Germinal center (tissue), 1 donor: ENCODE measurements at places on chromosomes 6 and 20.

- peak; percentile 5 for DNase-seq
Observed at GRCh38 chr6:145929037-145929633, 35.0 kb downstream of the SHPRH start.

- DNase-seq = no peak
Observed at GRCh38 chr20:7828437-7828836, 111.8 kb downstream of the HAO1 start.

DNA sequence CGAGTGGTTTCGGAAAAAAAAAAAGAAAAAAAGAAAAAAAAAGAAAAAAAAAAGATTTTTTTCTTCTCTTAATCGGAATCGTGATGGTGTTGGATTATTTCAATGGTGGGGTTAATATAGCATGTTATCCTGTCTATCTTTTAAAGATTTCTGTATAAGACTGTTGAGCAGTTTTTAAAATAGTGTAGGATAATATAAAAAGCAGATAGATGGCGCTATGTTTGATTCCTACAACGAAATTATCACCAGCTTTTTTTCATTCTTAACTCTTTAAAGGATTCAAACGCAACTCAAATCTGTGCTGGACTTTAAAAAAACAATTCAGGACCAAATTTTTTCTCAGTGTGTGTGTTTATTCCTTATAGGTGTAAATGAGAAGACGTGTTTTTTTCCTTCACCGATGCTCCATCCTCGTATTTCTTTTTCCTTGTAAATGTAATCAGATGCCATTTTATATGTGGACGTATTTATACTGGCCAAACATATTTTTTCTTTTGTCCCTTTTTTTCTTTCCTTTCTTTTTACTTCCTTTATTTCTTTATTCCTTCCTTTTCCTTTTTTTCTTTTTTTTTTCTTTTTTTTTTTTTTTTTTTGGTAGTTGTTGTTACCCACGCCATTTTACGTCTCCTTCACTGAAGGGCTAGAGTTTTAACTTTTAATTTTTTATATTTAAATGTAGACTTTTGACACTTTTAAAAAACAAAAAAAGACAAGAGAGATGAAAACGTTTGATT lies 3.6 kb downstream of the SOX4 start:
- peak; percentile 31 for DNase-seq

GRCh38 chr6:71012866-71013469 lies 56.1 kb upstream of the B3GAT2 start:
- peak; percentile 63 for DNase-seq

DNA sequence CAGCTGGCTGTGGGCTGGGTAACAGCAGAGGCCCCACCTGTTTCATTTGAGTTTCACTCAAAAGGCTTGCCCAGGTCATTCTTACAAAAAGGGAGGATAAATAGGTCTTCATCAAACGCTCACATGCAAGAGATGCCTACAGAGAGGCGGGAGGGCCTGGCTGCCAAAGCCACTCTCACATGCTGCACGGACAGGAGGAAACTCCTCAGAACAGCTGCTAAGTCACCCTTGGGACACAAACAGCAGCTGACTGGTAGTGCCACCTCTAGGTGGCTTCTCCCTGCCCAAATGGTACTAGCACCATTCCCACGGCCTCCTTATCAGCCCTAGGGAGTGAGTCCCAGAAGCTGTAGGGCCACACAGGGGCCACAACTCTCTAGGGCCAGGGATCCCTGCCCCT lies 23.8 kb downstream of the SLC22A23 start:
- no peak for DNase-seq

DNA sequence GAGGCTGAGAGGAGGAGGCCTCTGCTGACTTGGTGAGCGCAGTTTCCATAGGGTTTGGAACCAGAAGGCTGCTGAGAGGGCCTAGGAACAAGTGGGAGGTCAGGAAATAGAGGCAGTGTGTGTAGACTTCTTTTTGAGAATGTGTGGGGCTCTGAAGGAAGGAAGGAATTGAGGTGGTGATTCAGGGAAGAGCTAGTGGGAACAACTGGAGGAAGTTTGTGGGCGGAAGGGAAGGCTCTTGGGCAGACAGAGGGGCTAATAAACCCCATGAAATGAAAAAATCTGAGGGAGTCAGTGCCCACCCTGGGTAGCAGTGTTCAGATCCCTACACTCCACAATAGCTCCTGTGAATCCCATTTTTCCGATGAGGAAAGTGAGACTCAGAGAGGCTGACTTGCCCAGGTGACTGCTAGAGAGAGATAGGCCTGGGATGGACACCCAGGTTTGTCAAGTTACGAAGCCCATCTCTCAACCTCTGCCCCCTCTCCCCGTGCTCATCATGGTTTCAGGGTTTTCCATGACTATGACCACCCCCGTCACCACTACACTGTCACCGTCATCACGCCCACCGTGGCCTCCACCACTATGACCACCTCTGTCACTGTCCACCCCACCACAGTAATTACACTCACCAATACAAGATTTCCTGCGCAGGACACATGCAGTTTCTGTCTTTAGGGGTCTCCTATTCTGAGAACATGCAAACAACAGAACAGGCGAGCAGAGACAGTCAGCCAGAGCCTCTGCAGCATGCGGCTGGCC lies 106.4 kb downstream of the MRPL14 start:
- DNase-seq = no peak

GRCh38 chr6:39082310-39082709 lies 32.7 kb downstream of the SAYSD1 start:
- no peak for DNase-seq

DNA sequence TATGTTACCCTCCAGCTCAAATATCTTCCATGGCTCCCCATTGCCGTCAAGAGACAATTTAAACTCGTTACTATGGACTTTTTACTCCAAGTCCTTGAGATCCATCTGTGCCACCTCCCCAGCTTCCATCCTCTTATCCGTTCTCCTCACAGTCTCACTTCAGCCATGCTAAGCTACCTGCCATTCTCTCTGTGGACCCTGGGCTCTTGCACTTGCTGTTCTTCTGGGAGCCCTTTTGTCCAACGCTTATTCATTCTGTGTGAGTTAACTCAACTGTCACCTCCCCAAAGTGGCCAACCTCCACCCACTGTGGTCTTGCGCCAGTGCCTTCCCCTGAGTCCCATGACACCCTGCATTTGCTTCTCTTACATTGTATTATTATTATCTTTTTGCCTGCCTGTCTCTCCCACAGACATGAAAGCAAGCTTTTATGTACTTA lies 132.4 kb downstream of the BCAS1 start:
- DNase-seq = no peak

- no peak for DNase-seq
Observed at GRCh38 chr20:58019027-58019849, 209.2 kb downstream of the ANKRD60 start.

DNA sequence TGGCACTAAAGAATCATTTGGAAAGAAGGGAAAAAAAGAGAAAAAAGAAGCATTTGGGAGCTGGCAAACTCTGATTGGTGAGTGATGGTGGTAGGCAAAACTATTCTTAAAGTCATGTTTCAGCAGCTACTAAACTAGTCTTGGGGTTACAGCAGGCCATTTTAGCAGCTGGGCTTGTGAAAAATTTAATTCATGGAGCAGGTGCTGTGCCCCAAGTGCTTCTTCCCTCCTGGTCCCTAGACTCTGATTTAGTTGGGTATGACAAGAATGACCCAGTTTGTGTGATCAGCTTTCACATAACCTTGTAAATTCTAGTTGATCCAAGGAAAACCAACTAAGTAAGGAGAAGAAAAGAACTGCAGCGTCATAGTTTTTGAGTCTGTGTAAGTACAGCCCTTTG lies 1.1 kb upstream of the ASIP start:
- no peak for DNase-seq

DNA sequence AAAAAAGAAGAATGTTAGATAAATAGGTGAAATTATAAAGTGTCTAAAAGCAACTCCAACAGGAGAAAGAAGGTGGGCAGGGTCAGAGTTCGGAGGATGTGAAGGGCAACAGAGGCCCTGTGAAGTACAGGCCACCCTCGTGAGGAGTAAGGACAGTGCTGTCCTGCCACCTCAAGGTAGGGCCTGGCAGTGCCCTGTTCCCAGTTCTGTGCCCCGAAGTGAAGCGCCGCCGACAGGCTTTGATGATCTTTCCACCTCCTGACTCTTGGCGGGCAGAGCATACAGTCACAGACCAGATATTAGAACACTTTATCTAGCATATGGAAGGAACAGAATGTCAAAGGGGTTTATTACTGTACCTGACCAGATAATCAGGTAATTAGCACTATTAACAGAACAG lies 75.8 kb downstream of the GJA10 start:
- no peak for DNase-seq

DNA sequence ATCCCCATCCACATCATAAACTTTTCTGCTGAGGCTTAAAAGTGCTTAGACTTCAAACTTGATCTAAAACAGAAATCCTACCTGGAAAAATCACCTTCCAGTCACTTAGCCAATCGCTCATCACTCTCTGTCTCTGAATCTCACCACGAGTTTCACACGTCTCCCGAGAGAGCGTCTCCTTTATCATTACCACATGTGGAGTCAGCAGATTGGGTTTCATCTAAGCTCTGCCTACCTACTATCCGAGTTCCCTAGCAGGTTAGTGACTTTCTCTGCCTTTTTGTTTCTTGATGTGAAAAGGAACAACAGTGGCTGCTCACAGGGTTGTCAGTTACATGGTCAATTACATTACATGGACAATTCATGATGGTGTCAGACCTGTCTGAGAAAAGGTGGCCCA lies 286.2 kb downstream of the ESR1 start:
- no peak for DNase-seq

DNA sequence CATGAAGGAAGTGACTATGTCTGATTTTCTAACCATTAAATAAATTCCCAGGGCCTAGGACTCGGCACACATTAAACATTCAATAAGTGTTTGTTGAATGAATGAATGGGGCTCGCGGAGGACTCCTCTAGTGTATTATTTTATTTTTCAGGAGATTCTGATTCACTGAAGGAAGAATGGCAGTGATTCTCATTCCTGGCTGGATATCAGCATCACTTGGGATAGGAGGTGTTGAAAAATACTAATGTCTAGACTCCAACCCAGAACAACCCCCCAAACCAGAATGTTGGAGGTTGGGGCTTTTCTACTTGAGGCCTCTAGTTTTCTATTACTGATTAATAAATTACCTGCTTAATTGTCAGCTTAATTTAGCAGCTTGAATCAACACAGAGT lies 195.4 kb downstream of the BTBD3 start:
- DNase-seq = no peak

DNA sequence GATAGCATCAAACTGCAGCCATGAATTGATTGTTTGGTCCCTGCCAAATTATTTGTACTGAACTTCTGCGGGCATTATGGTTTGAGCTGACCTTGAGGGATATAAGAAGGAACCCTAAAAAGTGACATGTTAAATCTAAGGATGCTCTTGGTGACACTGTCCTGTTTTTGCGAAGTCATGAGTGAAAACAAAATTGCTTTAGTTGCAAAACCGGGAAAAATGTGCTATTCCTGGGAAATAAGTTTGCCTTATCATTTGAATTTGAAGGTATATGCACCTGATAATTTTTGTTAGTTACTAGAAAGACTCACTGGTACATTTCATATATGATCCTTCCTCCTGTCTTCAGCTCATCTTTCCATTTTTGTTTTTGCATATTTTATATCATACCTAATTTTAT lies 7.8 kb downstream of the KIAA0408 start:
- no peak for DNase-seq

- DNase-seq = no peak
Observed at GRCh38 chr6:112279031-112279935, 24.9 kb upstream of the LAMA4 start.

DNA sequence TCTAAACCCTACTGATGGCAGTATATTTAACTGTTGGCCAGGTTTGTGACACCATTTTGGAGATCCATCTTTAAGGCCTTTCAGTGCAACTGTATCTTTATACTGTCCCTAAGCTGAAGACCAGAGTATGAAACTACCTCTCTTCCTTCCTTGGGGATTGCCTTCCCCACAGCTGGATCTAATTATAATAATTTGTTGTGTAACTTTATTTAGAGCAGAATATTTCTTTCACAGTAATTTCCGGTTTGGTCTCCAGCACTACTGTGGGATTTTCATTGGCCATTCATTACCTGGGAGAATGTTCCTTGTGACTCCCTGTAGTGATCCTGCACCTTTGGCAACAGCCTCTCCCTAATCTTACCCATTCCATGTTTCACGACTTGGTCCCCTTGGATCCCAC lies 75.2 kb downstream of the AKAP7 start:
- DNase-seq = no peak

GRCh38 chr6:67916399-67916798 lies 718.7 kb upstream of the ADGRB3 start:
- DNase-seq = no peak

DNA sequence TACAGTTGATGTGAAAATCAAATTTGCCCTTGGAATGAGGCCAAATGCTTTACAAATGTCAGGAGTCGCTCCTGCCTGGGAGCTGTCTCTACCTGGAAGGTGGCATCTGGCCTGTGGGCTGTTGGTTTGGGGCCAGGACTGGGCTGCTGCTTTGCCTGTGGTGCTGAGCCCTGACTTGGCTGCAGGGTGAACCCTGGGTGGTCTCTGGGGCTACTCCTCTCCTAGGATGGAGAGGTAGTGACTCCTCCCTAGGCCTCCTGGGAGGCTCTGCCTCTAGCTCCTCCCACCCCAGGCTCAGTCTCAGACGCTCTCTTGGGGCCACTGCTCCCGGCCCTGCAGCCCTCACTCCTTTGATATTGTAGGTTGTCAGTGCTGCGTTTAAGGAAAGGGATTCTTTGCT lies 47.5 kb downstream of the EFCAB8 start:
- DNase-seq = no peak

GRCh38 chr6:116144605-116145004 lies 18.7 kb upstream of the COL10A1 start:
- no peak for DNase-seq

DNA sequence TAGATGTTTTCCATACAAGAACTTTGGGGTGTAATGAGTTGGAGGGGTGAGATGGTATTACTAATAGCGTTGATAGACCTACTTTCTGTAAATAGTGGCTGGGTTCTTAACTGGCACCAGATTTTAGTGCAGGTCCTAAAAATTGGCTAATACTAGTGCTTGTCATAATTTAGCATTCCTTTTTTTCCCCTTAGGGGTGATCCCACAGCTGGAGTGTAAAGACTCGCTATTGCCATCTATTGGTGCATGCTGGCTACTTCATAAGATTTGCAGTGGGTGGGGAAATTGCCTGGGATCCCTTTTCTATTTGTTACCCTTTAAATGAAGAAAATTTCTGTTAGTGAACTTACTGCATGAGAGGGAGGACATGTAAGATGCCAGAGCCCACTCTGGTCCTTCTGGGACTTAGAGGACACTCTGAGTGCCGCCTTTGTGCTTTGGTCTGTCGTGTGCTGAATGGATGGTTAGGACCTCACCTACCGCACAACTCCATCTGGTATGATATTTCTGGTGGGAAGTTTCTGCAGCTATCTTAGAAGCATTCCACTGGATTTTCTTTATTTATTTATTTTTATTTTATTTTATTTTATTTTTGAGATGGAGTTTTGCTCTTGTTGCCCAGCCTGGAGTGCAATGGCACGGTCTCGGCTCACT lies 195.5 kb downstream of the JARID2 start:
- peak; percentile 62 for DNase-seq

GRCh38 chr6:113202852-113203714 lies 654.1 kb upstream of the MARCKS start:
- DNase-seq = no peak

DNA sequence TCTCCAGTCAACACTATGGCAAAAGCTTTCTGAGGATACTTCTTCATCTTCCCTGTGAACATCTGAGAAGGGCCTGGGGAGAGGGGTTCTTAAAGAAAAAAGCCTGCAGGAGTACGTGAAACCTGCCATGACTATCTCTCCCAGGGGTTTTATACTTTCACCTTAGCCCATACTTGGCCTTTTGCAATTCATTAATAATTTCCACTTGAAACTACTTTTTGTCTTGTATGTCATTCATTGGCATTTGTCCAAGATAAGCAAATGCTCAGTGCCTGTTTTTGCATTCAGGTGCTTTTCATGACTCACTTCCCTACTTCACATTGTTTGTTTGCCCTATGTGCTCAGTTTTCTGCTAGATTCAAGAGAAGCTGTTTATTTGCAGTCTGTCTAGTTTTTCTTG lies 580.3 kb upstream of the GJE1 start:
- DNase-seq = no peak
